ENCODE measurements at places on chromosomes 6 and 20. TPM values are rescaled to one million over a fixed set of nuclear protein-coding genes. Genes with fewer than 3 reads are reported as not detected.

GRCh38 chr6:170575250-170575649 lies 9.2 kb downstream of the PDCD2 start:
- no peak for DNase-seq

GRCh38 chr6:126477678-126478077 lies 137.8 kb downstream of the CENPW start:
- DNase-seq, result no peak

DNA sequence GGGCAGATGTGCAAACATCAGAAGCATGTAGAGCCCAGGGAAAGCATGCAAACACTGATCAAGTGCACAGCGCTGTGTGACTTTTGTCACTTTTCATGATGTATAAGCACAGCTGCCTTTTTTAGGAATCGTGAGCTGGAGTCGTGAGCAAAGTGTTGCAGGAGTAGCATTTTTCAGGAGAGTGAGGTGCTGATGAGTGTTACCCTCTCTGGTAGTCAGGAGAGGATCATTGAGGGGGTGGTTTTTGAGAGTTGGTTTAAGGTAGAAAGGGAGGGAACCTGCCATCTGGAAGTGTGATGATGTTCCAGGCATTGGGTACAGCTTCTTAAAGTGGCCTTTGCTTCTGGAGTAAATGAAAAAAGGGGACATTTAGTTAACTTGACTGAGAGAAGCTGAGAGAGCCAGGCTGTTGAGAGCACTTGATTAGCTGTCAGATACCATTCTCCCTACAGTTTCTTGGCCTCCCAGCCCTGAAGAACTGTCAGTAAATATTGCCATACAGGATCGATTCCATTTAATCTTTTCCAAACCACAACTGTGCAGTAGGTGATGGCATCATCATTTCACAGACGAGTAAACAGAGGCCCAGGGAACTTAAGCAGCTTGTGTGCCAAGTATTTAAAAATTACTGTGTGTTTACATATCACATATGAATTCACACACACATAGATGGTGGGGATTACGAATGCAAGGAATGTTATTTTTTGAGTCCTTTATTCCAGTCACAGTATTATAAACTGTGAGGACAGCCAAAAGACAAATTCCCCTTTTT lies 28.9 kb downstream of the TPD52L1 start:
- no peak for DNase-seq

GRCh38 chr20:38692436-38693411 lies 31.6 kb upstream of the SLC32A1 start:
- DNase-seq, result no peak

GRCh38 chr6:25458485-25458884 lies 179.3 kb downstream of the CARMIL1 start:
- no peak for DNase-seq

- no peak for DNase-seq
These were observed 24.9 kb upstream of the TBXT start for GRCh38 chr6:166192557-166192956.

- no peak for DNase-seq
These were observed 65.8 kb downstream of the REV3L start for GRCh38 chr6:111417181-111417585.

- no peak for DNase-seq
These were observed 640.0 kb upstream of the GJE1 start for GRCh38 chr6:141492521-141493284.

DNA sequence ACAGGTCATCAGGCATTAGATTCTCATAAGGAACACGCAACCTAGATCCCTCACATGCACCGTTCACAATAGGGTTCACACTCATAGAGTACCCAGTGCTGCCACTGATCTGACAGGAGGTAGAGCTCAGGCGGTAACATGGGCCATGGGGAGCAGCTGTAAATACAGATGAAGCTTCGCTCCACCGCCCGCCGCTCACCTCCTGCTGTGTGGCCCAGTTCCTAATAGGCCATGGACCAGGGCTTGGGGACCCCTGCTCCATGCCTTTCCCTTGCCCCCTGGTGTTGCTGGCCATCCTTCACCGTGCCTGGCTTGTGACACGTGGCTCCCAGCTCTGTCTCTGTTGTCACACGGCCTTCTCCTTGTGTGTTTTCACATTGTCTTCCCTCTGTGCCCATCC lies 171.1 kb upstream of the JARID2 start:
- no peak for DNase-seq

DNA sequence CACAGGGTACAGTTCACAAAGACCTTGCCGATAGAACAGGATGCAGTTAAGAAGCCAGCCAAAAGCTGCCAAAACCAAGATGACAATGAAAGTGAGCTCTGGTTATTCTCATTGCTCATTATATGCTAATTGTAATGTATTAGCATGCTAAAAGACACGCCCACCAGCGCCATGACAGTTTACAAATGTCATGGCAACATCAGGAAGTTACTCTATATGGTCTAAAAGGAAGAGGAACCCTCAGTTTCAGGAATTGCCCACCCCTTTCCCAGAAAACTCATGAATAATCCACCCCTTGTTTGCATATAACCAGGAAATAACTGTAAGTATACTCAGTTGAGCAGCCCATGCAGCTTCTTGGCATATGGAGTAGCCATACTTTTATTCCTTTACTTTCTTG lies 748.7 kb downstream of the QKI start:
- no peak for DNase-seq

DNA sequence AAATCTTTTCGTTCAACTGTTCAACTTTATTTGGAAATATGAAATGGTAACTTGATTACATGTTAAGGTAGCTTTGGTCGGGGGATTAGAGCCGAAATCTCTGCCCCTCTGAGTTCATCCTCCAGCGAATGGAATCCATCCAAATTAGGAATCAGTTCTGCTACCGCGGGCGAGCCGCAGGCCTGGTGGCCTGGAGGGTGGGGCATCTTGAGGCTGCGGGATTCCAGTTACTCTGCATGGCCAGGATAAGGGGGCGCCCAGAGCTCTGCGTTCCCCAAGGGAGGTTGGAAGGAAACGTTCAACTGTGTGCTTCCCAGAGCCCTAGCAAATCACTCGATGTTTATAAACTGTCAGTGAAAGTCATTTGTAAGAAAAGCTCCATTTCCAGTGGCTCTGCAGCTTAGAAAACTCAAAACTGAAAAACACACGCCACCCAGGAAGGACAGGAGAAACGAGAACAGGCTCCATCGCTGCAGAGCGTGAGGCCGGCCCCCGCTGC lies 262.2 kb downstream of the TAF4 start:
- DNase-seq, result no peak

DNA sequence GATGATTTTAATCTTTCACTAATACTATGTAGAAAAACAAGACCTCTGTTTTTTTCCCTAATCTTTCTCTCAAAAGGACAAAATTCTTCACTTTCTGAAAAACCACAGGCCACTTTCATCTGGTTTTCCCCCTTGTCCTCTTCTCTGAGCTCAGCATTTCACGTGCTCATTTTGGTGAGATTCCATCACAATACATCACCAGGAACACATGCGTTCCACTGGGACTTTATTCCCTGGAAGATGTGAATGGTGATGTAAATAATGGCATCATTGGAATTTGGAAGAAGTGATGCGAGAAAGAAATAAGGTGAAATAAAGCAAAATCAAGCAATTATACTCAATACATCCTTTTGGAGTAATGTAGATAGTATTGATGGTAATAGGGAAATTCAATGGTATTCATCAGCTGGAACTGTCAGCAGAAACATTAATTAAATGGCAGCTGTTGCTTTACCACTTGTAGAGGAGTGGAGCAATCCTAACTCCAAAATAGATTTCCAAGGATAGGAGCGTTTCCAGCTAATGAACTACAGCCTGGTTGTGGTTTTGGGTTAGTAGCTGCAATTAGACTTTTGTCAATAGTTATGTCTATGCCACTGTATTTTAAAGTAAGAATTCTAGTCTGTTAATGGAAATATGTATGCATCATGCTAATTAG lies 11.5 kb downstream of the FILIP1 start:
- DNase-seq, result no peak

- DNase-seq, result no peak
These were observed 40.5 kb upstream of the TAF8 start for GRCh38 chr6:42009844-42010184.

GRCh38 chr6:29631860-29632731 lies 887 bp downstream of the GABBR1 start:
- DNase-seq, result no peak

- DNase-seq, result no peak
These were observed 7.7 kb upstream of the ASXL1 start for GRCh38 chr20:32350421-32350820.

DNA sequence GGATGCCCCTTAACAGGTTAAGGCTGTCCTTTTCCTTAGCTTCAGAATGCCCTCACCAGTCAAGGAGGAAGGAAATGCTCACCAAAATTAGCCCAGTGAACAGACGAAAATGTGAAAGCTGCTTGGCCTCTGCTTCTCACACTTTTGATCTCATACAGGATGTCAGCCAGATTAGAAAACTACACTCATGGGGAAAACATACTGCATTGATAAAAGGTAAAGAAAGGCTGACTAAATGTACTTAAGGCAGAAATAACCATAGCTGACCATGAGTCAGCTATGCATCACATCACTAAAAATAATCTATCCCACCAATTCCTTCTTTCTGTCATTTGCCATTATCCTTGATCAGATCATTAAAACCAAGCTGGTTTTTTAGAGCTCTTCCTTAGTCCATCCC lies 198.4 kb upstream of the TENT5A start:
- no peak for DNase-seq

DNA sequence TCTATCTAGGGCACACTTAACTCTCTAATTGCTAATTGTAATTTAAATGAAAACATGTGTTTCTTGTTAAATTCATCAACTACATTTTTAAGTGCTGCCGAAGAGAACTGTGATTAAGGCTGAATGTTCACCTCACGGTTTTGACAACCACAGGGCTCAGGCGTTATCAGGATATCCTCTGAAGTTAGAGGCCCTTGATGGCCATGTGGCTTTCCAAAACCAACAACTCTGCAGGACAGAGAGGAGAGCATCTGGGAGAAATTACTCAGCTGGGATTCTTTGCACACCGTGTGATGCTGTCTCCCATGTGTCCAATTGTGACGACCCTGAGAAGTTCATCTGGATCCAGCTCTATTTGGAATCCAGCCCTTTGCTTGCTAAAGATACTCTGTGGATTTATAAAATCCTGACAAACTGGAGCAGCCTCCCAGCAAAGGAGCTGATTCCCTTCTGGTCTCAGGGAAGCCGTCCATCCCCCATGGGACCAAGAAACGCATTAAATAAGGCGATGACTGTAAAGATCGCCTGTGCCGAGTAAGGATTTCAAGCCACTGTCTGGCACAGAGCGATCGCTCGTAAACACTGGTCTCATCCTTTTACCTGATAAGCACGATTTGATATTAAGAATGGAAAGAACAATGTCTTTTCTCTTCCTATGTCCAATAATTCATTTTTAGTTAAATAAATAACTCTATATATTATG lies 401.1 kb downstream of the CD83 start:
- DNase-seq, result no peak

GRCh38 chr20:45359069-45359405 lies 3.9 kb upstream of the SYS1 start:
- DNase-seq, result peak; percentile 85

GNAS-AS1 gene
- total RNA-seq, result not detected

OR2J3 gene
- not detected for total RNA-seq

PGC gene
- total RNA-seq, result not detected

RUNX2 gene
- total RNA-seq, result 0.55 TPM

DNAAF9 gene
- total RNA-seq, result 19.2 TPM

SLC22A7 gene
- not detected for total RNA-seq

PRSS35 gene
- 0.85 TPM for total RNA-seq

CASP8AP2 gene
- total RNA-seq, result 9.3 TPM
